ENCODE measurements at places on chromosomes 3 and 15.

- no peak overlapping the region for H3K4me3 ChIP-seq
- no peak overlapping the region for H3K27ac ChIP-seq
- H3K36me3 ChIP-seq, result peaks cover 4% of the 10 kb centered on the region
- DNase-seq, result no peak
Observed at GRCh38 chr3:71629711-71630110, 46.2 kb upstream of the FOXP1 start.

- H3K4me3 ChIP-seq, result peak overlapping the region; percentile 93
- H3K27me3 ChIP-seq, result no peaks in the 10 kb centered on the region
- peaks cover 14% of the 10 kb centered on the region for H3K4me1 ChIP-seq
- peaks cover 16% of the 10 kb centered on the region for H3K36me3 ChIP-seq
- peak overlapping the region; percentile 99 for H3K27ac ChIP-seq
- peak; percentile 80 for DNase-seq
Observed at GRCh38 chr15:41115652-41116115, 396 bp downstream of the INO80 start.

- H3K36me3 ChIP-seq, result no peaks in the 10 kb centered on the region
- no peak for DNase-seq
- no peak overlapping the region for H3K4me3 ChIP-seq
- H3K27ac ChIP-seq, result no peak overlapping the region
- no peaks in the 10 kb centered on the region for H3K4me1 ChIP-seq
- peaks cover 9% of the 10 kb centered on the region for H3K27me3 ChIP-seq
Observed at GRCh38 chr15:33738941-33739664, 229.2 kb upstream of the CHRM5 start.

DNA sequence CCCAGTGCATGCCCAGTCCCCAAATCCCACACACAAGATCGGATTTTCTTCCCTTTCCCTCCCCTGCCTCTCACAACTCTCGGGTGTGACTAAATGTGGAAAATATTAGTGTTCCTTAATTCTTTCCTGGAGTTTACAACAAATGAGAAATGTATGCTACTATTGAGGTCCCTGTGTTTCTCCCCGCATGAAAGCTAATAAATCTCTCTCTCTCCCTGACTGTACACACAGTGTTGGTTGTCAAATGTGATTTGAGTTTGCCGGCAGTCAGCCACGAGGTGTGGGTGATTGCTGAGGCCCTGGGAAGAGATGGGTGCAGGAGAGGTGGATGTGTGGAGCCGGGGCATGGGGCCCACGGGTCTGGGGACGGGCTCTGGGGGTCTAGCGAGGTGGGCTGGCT lies 161.4 kb upstream of the IQSEC1 start:
- H3K27ac ChIP-seq, result no peak overlapping the region
- H3K36me3 ChIP-seq, result no peaks in the 10 kb centered on the region
- peaks cover 19% of the 10 kb centered on the region for H3K4me1 ChIP-seq
- peaks cover 8% of the 10 kb centered on the region for H3K27me3 ChIP-seq

- DNase-seq, result no peak
- peaks cover 22% of the 10 kb centered on the region for H3K36me3 ChIP-seq
- no peak overlapping the region for H3K4me3 ChIP-seq
Observed at GRCh38 chr3:69005071-69005790, 8.3 kb downstream of the EOGT start.

- DNase-seq, result peak; percentile 1
- H3K4me3 ChIP-seq, result no peak overlapping the region
- no peak overlapping the region for H3K27ac ChIP-seq
- H3K4me1 ChIP-seq, result peaks cover 25% of the 10 kb centered on the region
- no peaks in the 10 kb centered on the region for H3K36me3 ChIP-seq
Observed at GRCh38 chr3:129794311-129795185, 99.0 kb downstream of the TMCC1 start.

GRCh38 chr15:99104788-99105513 lies at the start of gene SYNM:
Gene SYNM, plus strand, starts transcription at chr15:99105080. Its CDS starts 120 bp downstream, at chr15:99105200.
- H3K27me3 ChIP-seq, result peaks cover 63% of the 10 kb centered on the region
- H3K4me1 ChIP-seq, result peaks cover 3% of the 10 kb centered on the region
- no peaks in the 10 kb centered on the region for H3K36me3 ChIP-seq
- H3K4me3 ChIP-seq, result peak within 1 kb of the TSS; percentile 61

GRCh38 chr3:59644479-59645402 lies 594.9 kb upstream of the CFAP20DC start:
- H3K27me3 ChIP-seq, result no peaks in the 10 kb centered on the region
- no peak overlapping the region for H3K27ac ChIP-seq
- no peak overlapping the region for H3K4me3 ChIP-seq

DNA sequence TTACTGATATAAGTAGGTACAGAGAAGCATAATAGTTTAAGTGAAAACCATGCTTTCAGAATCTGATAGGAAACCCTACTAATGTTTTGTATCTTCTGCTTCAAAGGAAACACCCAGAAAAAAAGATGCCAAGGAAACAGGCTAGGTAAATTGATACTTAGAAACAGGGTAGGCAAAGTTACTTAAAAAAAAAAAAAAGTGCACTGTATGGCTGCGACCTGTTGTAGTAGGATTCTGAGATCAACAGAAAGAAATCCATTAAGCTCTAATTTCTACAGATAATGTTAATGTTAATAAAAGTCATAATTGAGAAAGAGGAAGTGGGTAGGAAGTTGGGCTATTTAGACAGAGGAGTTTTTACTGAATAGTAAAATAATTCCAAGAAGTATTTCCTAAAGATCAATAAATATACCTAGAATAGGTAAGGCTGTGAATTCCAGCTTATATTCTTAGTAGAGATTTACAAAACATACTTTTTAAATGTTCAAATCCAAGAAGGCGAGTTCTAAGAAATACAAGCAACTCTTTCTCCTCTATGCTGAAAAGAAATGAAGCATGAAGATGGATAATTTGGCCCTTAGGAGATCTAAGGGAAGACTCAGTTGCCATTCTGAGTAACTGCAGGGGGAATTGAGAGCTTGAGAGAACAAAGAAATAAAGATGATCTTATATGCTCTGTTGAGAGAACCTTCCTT lies 24.1 kb upstream of the STT3B start:
- peak overlapping the region; percentile 33 for H3K4me3 ChIP-seq
- H3K27ac ChIP-seq, result peak overlapping the region; percentile 77
- H3K4me1 ChIP-seq, result peaks cover 42% of the 10 kb centered on the region
- H3K27me3 ChIP-seq, result no peaks in the 10 kb centered on the region

DNA sequence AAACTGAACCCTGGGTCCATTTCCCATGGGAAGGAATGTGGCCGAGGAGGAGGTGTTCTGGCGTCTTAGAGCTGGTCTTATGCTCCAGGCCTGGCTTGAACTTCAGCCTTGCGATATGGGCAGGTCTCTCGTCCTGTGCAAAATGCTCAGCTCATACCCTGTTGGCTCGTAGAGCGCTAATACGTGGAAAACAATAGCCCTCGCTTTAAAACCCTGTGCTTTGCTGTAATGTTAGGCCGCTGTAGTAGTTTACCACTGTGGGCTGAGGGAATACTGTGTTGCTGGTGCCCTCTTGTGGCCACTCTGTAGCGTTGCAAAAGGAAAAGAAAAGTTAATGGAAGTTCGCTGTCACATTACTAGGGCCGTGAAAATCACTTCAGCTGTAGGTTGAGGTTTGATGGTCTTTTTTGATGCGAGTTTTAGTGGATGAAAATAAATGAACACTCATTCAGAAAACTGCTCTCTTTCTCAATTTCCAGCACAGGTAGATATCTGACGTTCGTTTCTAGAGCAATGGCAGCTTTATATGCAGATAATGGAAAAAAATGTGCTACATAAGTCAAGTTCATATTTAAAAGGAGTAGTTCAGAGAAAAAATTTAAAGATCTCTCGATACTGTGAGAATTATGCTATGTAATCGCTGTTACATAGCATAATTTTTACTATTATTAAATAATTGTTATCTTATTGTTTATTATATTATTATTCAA lies 92.9 kb downstream of the MCTP2 start:
- DNase-seq, result peak; percentile 37
- H3K4me3 ChIP-seq, result no peak overlapping the region
- peaks cover 4% of the 10 kb centered on the region for H3K4me1 ChIP-seq
- peaks cover 9% of the 10 kb centered on the region for H3K36me3 ChIP-seq
- H3K27ac ChIP-seq, result peak overlapping the region; percentile 7
